Posterior cingulate gyrus (tissue), 11 donors: ENCODE measurements at places on chromosomes 5 and 9.

DNA sequence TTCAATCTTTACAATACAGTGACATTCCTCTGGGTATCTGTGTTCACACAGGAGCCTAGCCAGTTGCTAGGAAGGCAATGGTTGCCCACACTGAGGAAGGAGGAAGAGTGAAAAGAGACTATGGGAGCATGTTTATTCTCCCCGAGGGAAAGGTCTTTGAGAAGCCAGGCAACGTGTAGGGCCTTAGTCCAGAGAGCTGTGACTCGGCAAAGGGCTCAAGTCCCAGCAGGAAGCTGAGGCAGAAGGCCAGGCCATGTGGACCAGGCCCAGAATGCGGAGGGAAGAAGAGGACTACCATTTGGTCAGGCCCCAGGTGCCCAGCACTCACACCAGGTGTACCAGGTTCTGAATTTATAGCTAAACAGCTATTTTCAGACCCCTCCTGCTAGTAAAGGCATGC is 136.6 kb upstream of the DMAC1 start:
- no peak for DNase-seq

- no peak for DNase-seq
These were observed 106.0 kb downstream of the HACD4 start for GRCh38 chr9:20925256-20926045.

DNA sequence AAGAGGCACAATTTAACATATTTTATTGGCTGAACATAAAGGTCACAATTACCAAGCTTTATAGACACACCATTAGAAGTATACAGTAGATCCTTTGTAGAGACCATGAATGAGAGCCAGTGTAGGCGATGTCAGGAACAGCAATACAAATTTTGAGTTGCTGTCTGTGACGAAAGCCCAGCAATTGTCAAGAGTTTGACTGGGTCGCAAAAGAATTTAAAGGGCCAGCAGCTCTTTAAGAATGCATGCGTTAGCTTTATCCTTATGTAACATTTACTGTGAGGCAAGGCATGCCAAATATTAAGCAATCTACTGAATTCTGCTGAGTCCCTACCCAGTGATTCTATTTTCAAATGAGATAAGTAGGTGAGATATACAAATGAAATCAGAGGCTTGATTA is 236.9 kb downstream of the ARRDC3 start:
- no peak for DNase-seq

- no peak for DNase-seq
These were observed 2.6 kb downstream of the RNF44 start for GRCh38 chr5:176534640-176535039.

GRCh38 chr5:129392681-129393080 is 67.4 kb upstream of the ADAMTS19 start:
- no peak for DNase-seq
